Epithelial cell of esophagus (primary cell): ENCODE measurements at places on chromosomes 6 and 20.

- no peak for DNase-seq
Measured at GRCh38 chr20:50446351-50447101, 63.7 kb upstream of the PTPN1 start.

- DNase-seq, result no peak
Measured at GRCh38 chr6:133359256-133359655, 118.1 kb downstream of the EYA4 start.

DNA sequence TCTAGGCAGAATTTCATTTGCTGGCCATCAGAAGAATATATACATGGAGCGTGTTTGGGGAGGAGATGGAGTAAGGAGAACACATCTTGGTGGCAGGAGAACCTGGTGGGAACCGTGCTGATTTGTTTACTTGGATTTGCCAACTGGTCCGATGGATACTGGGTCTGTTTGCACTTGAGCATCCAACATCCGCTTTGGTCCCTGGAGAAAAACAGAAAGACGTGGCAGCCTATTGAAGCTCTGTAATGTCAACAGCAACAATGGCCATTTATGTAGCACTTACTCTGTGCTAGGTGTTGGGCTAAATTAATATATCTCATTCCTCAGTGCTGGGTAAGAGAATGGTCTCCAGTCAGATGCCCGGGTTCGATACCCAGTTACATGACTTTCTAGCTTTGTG is 125.6 kb downstream of the BCAS1 start:
- DNase-seq, result no peak

- no peak for DNase-seq
Measured at GRCh38 chr6:112144145-112144926, 56.9 kb downstream of the FAM229B start.

DNA sequence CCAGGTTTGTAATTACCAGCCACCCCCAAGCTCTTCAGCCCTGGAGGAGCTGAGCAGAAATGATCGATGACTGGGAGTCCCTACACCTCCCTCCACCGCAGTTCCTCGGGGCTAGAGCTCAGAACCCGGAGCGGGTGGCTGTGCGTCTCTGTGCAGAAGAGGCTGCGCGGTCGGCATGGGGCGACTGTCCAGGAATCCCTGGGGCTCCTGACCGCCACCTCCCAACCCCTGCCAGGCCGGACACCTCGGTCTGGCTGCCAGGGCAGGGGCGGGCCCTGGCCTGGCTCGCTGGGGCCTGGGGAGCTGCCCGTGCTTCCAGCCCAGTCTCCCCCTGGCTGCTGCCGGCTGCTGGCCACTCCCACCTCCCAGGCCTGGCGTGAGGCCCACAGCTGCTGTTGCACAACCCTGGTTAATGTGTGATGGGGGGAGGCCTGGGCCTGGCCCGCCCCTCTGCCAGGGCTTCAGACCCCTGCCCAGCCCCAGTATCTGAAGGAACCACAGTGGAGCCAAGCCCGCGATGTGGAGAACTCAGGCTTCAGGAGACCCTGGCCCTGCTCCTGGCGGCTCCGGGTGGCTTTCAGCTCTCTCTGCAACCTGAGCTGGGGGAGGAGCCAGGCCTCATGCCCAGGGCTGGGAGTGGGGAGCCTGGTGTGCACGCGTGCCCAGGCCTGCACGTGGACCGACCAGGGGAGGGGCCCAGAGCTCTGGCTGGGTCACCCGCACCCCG is 1.2 kb downstream of the SLC2A4RG start:
- DNase-seq, result peak; percentile 87
